ENCODE measurements at places on chromosomes 6 and 20. TPM values are rescaled to one million over a fixed set of nuclear protein-coding genes. Genes with fewer than 3 reads are reported as not detected.

SAMHD1 gene
- 2.5 TPM for total RNA-seq

AK9 gene
- total RNA-seq, result 2.4 TPM

DNA sequence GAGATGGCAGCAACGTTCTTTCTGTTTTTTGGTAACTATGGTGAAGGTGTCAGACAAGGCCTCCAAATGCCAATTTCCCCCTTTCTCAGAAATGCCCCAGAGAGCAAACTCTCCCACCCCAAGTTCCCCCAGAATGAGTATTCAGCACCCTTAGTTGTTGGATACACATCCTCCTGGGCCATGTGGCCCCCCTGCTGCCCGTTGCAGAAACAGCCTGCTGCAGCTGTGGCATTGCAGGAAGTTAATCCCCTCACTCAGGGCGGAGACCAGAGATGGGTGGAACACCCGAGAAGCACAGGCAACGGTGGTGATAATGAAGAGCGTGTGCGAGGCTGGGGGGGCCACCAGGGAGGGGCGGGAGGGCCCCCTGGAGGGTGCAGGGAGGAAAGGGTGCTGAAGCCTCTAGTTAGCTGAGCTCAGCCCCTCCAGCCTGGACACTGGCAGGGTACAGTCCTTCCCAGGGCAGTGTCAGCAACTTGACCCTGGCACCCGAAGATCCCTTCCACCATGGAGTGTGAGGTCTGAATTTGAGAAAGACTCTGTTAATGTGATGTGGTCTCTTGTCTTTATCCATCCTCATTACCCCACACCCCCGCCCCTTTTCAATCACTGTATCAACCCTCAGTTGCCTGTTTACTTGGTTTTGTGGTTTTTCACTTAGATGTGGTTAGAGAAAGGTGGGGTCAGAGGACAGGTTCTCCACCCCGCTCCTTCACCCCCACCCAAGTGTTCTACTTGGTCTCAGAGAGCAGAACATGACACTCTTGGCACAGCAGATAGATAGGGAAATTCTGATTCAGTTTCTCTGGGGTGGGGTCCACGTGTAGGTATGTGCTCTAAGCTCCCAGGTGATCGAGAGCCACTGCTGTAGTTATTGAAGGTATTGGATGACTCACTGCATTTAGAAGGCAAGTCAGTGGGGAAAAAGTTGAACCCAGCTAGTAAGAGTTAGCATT is 208.8 kb upstream of the SUPT3H start:
- peak; percentile 85 for DNase-seq

- no peak for DNase-seq
These were observed 143.7 kb downstream of the PDE10A start for GRCh38 chr6:165519316-165519715.

MRPL2 gene
- 13.3 TPM for total RNA-seq

DNA sequence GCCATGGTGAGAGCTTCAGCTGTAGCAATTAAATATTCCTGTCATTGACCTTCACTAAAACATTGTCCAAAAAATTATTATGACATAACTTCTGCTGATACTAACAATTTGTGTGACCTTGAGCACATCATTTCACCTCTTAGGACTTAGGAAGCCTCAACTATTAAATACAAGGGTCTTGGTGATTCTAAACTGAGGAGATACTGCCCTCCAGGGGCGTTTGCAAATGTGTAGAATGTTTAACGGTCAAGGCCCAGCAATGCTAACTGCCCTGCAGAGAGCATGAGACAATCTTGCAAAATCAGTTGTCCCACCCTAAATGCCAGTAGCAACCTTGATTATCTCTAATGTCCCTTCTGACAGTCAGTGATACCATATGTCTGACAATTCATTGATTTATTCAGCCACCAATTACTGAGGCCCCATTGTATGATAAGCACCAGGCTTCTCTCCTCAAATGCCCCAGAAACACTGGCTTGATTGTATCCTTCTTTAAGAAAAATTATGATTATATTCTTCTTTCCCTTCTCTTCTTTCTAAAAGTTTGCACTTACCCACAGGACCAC is 284.1 kb upstream of the PLN start:
- no peak for DNase-seq

GABRR1 gene
- not detected for total RNA-seq

DNA sequence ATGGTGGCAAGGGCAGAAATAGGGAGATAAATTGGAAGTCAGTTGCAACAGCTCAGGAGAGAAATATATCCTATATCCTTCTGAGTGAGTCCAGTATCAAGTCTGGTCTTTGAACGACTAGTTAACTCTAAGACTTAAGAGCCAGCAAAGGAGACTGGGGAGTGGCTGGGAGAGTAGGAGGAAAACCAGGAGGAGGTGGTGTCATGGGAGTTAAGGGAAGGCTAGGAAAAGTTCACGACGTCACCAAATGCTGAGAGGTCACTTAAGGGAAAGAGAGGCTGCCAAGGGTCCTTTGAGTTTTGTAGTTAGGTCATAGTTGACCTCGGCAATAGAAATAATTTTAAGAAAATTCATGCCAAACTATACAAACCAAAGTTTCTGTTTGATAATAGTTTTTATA is 25.1 kb downstream of the ACOT13 start:
- DNase-seq, result no peak

DNA sequence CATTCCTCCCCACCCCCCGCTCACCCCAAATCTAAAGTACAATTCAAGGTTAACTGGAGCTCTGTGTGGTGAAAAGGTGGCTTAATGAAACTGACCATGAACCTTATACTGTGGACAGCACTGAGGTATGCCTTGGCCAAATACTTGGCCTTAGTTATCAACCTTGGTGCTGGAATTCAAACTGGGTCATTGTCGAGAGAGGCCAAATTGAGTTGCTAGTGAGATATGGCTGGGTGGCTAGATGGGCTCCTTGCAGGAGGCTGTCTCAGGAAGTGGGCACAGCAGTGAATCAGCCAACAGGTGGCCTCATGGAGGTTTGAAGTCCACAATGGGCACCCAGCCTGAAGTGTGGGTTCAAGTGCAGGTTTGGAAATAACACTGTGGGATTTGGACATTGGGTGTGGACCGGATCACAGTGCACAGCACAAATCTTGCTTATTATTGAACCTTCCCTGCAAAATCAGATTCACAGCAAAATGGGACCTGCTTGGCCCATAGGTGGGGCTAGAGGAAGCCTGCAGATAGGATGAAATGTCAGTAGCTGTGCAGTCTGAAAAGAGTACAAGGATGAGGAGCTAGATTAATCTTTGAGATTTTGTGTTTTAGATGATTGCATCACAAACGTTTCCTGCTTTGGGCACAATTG is 5.6 kb upstream of the BTBD3 start:
- no peak for DNase-seq

DNA sequence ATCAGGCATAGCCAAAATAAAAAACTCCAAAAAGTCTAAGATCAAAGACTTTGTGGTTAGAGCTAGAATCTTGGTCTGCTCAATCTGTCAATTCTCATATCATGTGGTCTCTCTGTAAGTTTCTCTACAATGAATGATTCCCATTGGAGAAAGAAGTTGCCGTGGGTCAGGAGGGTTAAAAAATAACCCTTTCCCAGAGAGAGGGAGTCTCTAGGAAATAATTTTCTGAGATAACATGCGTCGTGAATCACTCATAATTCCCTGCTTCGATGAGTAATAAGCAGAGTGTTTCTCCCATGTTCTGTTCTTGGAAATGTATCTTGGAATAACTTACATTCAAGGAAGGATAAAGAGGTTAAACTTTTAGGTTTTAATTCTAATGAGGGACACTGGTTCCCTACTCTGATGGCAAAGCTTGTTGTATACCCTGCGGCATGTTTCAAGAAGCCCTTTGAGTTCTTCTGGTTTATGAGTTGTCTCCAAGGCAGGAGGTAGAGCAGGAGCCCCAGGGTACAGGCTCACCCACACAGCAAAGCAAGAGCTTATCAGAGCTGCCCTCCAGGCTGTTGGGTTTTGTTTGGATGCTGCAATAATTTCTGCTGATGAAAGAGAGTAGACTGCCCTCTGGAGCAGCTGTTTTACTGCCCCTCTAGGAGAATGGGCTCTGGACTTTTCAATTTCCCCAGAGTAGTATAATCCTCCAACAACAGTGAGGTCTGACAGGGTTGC is 599.1 kb downstream of the QKI start:
- no peak for DNase-seq

CTCFL gene
- total RNA-seq, result not detected

DNA sequence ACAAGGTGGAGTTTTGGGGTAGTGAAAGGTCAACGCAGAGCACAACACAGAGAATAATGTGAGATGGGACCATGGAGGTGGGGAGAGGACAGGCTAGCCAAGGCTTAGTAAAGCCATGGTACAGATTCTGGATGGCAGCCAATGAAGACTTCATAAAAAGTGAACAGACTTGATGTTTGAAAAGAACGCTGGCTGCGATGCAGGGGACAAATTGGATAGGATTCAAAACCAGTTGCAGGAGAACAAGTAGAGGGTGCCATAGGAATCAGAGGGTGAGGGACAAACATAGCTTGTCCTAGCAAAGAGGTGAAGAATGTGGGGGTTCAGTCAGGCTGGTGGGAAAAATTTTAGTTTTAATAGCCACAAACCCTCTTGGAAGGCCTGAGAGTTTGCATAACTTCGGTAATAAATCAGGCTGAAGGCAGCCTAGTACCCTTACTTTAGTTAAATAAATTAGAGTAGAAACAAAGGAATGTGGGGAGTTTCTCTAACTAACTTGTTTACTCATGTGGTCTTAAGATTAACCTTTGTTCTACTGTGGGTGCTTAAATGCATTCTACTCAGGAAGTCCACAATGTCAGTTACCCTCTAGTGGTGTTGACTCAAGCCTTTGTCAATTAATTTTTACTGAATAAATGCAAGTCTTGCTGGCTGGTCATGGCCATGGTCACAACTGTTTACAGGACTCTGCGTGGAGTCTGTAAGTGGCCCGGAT is 216.4 kb downstream of the C6orf118 start:
- no peak for DNase-seq

- peak; percentile 28 for DNase-seq
These were observed 260.1 kb downstream of the BTBD3 start for GRCh38 chr20:12177657-12178293.

DNA sequence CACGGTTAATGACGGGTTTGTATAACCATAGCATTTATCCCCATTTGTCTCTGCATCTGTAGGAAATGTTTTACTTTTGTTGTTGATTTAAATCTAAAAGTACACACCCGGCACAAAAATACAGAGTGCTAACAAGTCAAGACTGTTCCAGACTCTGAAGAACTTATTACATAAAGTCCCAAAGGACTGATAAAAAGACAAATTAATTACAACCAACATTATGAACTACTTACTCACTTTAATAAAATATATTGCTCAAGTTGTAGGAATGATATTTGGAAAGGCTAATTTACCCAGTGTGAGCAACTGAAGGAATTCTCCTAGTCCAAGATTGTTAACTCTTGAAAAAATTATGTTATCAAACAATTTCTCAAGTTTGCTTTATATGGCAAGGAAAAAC is 115.6 kb downstream of the KIF13A start:
- no peak for DNase-seq

DNA sequence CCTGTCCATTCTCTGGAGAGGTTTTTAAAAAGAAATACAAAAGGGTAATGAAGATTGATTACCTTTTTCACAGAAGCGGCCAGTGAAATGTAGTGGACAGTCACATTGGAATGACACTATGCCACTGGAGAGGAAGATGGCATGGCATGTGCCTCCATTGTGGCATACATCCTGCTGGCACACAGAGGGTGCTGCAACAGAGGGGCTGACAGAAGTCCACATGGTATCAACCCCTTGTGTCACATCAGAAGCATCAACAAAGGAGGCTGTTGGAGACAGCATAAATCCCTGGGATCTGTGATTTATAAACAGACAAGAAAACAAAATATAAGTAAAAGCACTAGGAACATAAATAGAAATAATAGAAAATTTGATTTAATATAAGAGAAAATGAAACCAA is 594.9 kb downstream of the PHF3 start:
- no peak for DNase-seq

CAP2 gene
- total RNA-seq, result 7.2 TPM

DNA sequence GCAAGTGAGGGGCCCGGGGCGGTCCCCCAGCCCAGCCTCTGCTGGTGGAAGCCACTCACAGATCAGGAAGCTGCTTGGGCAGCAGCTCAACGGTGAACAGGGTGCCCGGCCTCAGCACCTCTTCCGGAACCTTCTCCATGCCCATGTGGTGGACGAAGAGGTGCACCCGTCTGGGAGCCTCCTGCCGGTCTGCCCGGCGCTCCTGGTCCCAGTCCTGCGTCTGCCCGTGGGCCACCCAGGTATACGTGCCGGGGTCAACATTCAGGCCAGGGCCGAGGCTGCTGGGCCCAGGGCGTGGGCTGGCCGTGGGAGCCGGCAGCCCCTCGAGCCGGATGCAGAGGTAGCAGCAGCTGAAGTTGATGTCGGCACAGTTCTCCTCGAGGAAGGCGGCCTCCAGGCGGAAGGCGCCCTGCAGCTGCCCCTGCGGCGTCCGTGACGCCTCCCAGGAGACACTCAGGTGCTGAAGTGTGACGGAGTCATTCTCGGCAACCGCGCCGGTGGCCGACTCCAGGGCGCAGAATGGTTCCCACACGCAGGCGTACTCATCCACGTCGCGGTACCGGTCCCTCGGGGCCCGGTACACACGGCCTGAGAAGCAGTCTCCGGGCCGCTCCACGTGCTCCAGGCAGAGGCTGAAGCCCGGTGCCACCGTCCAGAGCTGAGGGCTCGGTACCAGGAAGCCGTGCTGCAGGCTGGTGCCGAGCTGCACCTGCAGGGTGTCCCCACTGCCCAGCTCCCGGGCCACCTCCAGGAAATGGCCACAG is 8.7 kb downstream of the FNDC11 start:
- no peak for DNase-seq

DNA sequence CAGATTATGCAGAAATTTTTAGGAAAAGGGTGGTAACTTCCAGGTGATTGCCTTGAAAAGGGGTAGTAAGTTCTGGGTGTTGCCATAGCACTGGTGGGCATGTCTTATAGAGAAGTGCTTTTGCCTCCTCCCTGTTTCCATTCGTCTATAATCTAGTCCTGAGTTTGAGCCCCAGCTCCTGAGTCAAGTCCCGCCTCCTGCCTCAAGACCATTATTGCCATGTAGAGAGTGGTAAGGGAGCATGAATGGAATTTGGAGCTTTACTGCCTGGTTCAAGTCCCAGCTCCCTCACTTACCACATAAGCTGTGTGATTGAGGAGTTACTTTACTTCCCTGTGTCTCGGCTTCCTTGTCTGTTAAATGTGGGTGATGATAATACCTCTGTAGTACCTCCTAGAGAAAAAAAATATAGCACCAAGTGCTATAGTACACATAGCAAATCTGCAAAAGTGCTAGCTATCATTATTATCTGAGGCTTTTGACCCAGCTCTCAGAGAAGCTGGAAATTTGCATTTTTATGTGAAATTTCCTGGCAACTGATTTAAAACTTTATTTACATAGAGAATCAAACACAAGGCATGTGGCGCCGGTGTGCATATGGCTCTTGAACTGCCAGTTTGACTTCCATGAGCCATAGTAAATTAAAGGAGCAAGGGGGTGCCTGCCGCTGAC is 36.0 kb downstream of the TGM6 start:
- no peak for DNase-seq

ABHD16A gene
- total RNA-seq, result 29.4 TPM

GRCh38 chr6:113500221-113500620 is 356.9 kb upstream of the MARCKS start:
- peak; percentile 12 for DNase-seq

GRCh38 chr6:90304308-90304707 is 7.7 kb upstream of the BACH2 start:
- no peak for DNase-seq
